Activated naive CD8-positive, alpha-beta T cell treated with anti-CD3 and anti-CD28 coated beads, Interleukin-2, amount 50 U/mL, for 16 hours (primary cell): ENCODE measurements at places on chromosomes 2 and 18.

DNA sequence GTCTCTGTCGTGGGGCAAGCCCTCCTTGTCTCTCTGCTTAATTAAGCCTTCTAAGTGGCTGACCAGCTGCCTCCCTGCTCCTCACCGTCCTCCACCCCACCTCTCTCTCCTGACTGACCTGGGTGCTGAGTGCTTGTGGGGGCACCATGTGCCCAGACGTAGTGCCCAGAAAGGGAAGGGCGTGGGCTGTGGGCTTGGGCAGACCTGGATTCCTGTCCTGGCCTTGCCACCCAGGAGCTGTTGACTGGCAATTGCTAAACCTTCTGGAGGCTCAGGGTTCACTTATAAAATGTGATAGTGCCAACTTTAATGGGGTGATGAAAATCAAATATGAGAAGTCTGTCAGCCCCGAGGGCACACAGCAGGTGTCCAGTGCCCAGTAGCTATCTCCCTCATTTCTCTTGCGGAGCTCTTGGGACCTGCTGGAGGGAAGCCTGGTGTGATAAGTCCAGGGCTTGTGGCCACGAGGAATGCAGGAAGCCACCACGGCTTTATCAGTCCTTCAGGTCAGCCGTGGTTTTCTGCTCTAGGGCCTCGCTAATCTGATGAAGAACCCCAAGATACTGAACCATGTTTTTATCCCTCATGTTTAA is 22.0 kb upstream of the INHBB start:
- DNase-seq, result no peak

DNA sequence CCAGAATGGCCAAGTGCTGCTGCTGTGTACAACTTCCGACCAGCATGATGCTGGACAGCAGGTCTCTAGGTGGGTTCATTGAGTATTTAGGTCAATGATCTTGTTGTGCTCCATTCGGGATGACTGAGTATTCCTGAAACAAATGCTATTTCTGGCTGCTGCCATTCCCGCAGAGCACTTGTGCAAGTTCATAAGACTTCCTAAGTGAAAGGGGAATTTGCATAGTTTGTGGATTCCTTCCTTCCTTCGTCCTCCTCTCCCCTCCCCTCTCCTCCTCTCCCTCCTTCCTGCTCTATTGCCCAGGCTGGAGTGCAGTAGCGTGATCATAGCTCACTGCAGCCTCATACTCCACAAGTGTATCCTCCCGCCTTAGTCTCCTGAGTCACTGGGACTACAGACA is 40.4 kb downstream of the LDLRAD4 start:
- no peak for DNase-seq

GRCh38 chr18:46445522-46446313 is 211.3 kb downstream of the LOXHD1 start:
- DNase-seq, result no peak

GRCh38 chr2:85675866-85676548 is 8.0 kb upstream of the SFTPB start:
- DNase-seq, result no peak

DNA sequence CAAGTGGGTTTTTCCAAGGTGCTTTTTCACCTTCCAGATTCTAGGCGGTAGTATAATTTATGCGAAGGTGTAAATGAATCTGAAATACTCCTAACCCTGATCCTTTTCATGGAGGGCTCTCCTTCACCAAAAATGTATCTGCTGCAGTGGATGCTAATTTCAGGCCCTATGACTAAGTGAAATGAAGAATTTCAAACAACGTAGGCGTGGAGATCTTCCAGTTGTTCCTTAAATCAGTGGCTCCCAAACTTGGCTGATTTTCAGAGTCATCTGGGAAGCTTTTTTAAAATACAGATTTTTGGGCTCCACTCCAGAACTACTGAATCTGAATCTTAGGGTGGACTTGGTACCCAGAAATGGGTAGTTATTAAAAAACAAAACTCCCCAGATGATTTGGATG is 5.5 kb downstream of the GCKR start:
- DNase-seq, result no peak
